GM23338 (cell line): ENCODE measurements at places on chromosomes 12 and 14. TPM values are rescaled to one million over a fixed set of nuclear protein-coding genes. Genes with fewer than 3 reads are reported as not detected.

DNA sequence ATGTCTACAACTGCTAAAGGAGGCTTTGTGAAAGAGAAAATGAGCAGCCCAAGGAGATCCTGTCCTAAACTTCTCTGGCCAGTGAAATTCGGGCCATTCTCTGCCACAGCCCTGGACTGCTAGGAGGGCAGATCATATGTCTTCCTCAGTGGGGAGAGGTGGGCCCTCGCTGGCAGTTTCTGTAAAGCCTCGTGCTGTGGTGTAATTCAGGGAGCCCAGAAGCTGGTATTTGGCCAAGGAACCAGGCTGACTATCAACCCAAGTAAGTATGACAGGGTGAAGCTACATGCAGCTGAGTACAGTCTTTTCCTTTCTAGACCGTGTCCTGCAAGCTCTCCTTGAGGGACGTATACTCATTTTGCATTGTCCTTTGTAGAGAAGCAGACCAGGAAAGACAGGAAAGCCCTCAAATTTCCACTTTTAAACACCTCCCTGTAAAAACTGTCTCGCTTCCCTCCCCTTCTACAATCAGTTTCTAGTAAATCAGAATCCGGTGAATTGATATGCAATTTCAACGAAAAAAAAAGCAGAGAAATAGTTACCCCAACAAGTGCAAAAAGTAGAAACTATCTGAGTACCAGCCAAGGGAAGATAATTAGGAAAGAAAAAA is 106.8 kb downstream of the DAD1 start:
- DNase-seq, result no peak

GRCh38 chr14:89908712-89909450 is 45.6 kb downstream of the EFCAB11 start:
- no peak for DNase-seq

DNA sequence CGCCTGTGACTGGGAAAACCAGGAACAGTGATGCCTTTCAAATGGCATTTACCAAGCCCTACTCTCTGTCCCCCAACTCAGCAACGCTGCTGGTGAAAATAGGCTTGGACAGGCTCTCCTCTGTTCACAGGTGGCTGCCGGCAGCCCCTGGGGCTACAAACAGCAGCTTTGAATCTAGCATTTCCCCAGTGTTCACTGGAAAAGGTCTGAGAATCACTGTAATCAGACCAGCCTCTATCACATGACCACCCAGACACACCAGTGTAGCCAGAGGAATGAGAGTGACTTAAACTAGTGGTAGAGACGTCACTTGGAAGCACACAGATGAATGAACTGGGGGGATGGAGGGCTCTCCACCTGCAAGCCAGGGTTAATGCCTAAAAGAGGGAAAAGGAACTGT is 151.8 kb downstream of the FOXN3 start:
- DNase-seq, result no peak

GRCh38 chr14:40870252-40870651 is 736.4 kb upstream of the LRFN5 start:
- DNase-seq, result peak; percentile 4

DNA sequence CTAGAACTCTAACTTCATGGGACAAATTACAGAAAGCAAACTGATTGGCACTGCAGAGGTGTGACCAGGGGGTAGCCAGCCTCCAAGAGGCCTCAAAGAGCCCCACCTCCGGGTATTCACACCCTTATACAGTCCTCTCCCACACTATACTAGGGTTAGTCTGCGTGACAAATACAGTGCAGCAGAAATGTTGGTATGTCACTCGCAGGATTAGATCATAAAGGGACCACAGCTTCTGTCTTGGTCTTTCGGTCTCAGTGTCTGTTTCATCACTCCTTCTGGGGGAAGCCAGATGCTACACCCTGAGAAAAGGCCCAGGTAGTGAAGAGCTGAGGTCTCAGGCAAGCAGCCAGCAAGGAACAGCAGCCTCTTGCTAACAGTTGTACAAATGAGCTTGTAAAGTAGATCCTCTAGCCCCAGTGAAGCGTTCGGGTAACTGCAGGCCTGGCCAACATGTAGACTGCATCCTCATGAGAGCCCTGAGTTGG is 68.9 kb upstream of the SAV1 start:
- no peak for DNase-seq

- no peak for DNase-seq
These were observed 533.1 kb upstream of the LRFN5 start for GRCh38 chr14:41073544-41073943.

DNA sequence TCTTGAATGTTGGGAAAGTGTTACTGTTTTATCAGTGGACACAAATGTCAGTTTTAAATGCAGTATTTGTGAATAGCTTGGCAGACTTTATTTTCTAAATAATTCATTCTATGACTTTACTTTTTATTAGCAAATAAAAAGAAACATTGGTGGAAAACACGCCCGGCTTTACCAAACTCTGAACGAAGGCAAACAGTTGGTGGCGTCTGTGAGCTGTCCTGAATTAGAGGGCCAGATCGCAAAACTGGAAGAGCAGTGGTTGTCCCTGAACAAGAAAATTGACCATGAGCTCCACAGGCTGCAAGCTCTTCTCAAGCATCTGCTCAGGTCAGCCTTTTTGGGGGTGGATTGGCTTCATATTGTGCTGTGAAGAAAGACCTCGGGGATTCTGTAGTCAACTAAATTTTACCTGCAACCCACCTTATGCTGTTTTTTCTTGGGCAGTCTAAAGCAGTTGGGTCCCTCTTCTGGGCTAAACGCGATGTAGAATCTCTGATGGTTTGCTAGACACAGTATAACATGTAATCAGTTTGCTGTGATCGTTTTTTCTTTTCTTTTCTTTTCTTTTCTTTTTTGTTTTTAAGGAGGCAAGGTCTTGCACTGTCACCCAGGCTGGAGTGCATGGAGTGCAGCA is 156.4 kb downstream of the ESR2 start:
- peak; percentile 40 for DNase-seq

DNA sequence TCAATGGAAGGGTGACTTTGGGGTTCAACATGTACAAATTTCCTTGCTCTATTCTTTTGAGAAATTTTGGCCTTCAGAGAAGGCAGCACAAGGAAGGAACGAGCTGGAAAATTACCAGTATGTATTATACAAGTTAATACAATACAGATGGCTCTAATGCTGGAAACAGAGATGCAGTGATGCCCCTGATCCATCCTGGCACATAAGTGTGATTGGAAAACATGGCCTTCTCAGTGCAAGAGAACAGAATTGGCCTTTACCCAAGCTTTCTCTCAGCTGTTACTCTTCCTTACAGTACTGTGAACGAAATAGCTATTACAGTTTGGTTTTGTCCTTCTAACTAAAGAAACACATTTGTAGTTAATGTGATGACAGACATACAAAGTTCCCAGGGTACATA is 102.5 kb upstream of the GPHB5 start:
- DNase-seq, result no peak

DNA sequence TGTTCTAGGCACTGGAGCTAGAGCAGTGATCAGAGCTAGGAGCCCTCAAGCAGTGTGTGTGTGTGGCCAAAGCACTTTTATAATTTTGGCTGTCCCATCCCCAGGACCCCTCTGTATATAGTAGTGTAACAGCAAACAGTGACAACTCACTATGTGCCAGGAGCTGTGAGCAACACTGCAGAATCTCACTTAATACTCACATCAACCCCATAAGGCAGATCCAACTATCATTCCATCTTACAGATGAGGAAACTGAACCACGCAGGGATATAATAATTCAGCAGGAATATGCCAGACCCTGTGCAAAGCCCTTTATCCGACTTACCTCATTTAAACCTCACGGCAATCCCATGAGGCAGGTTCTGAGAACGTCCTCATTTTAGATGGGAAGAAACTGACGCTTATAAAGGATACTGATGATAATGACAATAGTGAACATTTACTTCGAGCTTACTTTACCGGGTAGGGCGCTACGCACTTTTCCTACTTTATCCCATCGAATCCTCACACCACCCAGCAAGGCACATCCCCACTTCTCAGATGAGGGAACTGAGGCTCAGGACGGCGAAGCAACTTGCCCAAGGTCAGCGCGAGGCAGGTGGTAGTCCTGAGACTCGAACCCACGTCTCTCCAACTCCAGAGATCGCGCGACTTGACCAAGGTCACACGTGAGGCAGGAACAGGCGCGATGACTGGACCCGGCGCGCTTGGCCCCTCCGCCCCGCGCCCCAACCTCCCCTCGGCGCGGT is 687 bp downstream of the RAB35 start:
- DNase-seq, result peak; percentile 69

The RNU4-1 gene
- polyA plus RNA-seq, result 6.0 and 6.4 TPM in 2 replicates

The ACSM4 gene
- not detected in 2 replicates for polyA plus RNA-seq

The ACOT6 gene
- 0.24 and 0.44 TPM in 2 replicates for polyA plus RNA-seq

The RHOJ gene
- not detected in 2 replicates for polyA plus RNA-seq

The LRCOL1 gene
- polyA plus RNA-seq, result not detected in 2 replicates
